Activated CD8-positive, alpha-beta memory T cell treated with anti-CD3 and anti-CD28 coated beads for 1 hour (primary cell): ENCODE measurements at places on chromosomes 11 and 22.

GRCh38 chr11:16363706-16364105 is 7.4 kb upstream of the SOX6 start:
- no peak for DNase-seq

DNA sequence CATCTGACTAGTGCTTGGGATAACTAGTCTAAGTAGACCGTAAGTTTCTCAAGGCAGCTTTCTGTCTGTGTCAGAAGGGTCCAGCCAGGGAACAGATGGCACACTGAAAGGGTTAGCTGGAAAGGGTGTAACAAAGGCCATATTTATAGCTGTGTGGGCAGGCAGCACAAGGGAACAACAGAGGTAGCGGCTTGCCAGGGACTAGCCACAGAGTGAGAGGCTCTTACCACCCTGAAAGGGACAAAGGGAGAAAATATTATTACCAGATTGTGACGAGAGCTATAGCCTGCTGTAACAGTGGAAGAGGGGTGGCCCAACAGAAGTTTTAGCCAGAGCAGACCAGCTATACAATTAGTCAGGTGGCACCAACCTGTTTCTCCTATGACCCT is 129.4 kb downstream of the CCDC34 start:
- DNase-seq: no peak

- no peak for DNase-seq
Observed at GRCh38 chr11:3710485-3711259, 39.5 kb upstream of the CHRNA10 start.

DNA sequence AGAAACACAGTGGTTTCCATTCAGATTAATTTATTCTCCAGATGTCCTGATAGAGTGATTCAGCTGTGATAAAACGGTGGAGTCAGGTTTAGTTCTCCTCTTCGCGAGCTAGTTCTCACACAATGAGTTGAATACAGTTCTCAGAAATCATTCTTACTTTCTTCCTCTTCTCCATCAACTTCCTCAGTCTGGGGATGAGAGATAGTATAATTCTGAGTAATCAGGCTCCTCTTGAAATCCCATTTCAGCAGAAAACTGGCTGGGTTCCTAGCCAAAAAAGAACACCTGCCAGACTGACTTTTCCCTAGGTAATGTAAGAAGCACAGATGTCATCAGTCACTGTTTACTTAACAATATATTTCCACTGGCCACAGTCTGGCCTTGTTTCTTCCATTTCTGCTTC is 76.7 kb downstream of the SVIP start:
- no peak for DNase-seq

- no peak for DNase-seq
Observed at GRCh38 chr11:27507557-27508322, 1.2 kb upstream of the LIN7C start.

- no peak for DNase-seq
Observed at GRCh38 chr11:85751724-85752123, 59.2 kb downstream of the SYTL2 start.

GRCh38 chr11:131600628-131601027 is 230.2 kb downstream of the NTM start:
- no peak for DNase-seq

DNA sequence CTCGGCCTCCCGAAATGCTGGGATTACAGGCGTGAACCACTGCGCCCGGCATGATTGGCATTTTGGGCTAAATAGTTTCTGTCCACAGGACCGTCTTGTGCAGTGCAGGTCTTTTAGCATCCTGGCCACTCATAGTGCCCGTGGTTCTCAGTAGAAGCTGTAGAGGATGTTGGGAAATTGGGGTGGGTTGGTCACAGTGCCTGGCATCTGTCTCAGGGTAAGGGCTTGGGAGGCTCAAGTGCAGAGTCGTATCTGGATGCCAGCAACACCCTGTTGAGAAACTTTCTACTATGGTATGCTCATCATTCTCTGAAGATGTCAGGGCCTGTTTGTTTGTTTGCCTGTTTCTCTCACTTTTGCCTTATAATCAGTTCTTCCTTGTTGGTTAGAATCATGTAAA is 21.9 kb downstream of the UBE2L3 start:
- no peak for DNase-seq

DNA sequence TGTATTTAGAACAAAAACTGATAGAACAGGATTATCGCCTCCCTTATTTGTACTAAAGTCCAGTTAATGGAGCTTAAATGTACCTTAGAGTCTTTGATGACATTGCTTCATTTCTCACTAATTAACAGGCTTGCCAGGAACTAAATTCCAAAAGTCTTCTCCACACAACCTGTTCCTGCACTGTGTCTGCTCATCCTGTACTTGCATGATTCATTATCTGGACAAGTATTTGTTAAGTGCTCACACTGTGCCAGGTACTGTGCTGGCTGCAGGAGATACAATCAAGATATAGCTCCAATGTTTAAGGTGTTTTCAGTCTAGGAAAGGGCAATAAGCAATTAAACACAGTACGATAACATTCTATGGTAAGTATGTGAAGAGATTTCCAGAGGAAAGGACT is 485.9 kb upstream of the TENM4 start:
- no peak for DNase-seq

GRCh38 chr22:25000686-25001085 is 48.2 kb downstream of the KIAA1671 start:
- no peak for DNase-seq

DNA sequence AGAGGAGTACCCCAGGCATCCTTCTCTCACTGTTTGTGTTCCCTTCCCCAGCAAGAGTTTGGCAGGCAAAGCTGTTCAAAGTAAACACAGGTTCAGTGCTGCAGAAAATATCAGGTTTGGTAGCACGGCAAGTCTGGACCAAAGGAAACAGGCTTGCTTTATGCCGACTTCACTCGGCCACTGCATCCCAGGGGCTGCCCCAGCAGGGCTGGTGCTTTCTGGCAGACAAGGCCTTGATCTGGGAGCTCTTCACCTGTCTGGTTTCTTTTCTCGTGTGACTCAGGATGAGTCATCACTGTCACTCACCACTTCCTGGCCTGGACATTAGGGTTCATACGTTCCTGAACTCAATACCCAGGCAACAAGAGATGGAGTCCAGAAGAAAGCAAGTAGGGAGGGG is 52.6 kb upstream of the NAV2 start:
- DNase-seq: no peak

DNA sequence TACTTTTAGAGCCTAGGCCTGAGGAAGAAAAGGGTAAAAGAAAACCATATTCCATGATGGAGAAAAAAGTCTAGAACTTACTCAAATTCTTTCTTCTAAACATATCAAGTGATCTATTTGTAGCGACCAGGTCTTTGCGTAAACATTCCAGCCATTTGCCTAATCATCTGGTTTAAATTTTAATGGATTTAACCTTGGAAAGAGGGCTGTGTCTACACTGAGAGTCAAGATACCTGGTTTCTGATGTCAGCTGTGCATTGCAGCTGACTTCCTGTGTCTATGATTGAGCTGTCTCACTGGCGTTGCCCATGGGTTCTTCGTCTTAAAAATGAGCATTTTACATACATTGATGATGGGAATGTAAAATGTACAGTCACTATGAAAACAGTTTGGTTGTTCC is 10.0 kb upstream of the TMEM123 start:
- no peak for DNase-seq

DNA sequence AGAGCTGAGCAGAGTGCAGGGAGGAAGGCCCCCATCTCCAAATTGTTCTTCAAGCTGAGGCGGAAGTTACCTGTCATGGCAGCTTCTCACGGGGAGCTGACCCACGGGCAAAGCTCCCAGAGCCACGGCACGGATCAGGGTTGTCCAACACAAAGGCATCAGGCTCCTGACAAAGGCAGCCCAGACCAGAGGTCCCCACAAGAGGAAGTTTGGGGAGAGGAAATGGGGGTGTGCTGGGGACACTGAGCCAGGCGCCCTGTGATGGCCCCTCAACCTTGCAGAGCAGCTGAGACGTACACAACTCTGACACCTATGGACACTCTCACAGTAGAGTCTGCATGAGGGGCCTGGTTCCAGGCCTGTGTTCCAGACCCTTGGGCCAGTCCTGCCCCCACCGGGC is 95.6 kb downstream of the CTTN start:
- no peak for DNase-seq

DNA sequence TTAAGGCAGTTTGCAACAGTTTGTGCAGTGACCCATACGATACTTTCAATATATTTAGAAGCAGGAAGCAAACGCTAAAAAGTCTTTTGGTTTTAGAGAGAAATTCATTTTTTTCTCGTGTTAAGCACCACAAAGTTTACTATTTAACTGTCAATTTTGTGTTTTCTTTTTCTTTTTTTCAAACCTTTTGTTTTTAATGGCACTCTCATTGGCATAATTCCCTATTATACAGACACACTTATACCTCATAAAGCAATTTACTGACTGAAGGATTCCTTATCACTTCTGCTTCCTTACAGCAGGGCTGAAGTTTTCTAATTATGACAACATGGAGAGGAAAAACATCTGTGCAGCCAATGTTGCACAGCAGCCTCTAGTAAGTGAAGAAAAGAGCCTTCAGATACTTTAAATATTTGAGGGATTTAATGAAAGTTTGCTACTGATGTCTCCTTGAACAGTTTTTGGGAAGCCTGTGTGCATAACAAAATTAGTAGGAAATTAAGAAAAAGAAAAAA is 2191.2 kb downstream of the LRRC4C start:
- no peak for DNase-seq

DNA sequence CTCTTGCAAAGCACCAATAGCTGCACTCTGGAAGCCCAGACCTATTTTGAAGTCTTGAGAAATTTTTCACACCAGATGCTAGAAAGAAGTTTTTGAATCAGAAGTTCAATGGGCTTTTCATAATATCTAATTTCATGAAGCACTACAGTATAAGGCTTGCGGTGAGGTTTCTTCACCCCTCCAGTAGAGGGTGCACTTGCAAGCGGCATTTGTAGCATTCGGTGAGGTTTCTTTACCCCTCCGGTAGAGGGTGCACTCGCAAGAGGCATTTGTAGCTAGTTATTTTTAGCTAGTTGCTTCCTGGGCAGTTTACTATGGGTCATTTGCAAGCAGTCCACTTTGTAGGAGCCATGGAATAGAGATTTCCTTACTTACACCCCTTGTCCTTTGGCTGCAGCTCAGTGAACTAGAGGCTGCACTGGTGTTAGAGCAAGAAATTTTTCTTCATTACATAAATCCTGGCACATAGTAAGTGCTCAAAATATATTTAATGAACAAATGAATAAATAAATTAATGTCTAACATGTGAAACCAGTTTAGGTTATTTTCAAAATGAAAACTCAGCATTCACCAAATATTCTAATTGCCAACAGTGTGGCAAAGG is 7.8 kb upstream of the NOX4 start:
- DNase-seq: no peak

GRCh38 chr22:39524089-39524752 is 3.9 kb downstream of the ATF4 start:
- no peak for DNase-seq

- no peak for DNase-seq
Observed at GRCh38 chr11:9015677-9016076, 11.9 kb upstream of the NRIP3 start.

- DNase-seq: no peak
Observed at GRCh38 chr11:132959693-132960092, 572.6 kb downstream of the OPCML start.

- no peak for DNase-seq
Observed at GRCh38 chr22:29251981-29252911, 15.5 kb downstream of the RHBDD3 start.

- DNase-seq: no peak
Observed at GRCh38 chr11:46480909-46481308, 89.3 kb upstream of the CHRM4 start.

DNA sequence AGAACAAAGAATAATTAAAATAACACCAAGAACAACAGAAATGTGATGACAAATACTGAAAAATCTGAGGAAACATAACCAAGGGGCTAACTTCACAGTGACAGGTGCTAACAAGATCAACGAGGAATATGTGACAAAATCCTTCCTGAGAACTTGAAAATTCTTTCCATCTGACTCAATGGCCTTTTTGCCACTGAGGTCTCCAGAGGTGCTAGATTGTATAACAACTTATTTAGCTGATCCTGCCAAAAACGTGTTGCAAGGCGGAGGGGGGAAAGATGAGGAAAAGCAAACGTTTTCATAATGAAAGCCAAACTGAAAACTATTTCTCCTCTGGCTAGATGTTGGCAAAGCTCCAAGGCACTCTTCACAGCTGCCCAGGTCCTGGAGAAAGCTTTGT is 364.5 kb downstream of the NTM start:
- no peak for DNase-seq

GRCh38 chr11:12185106-12185690 is 74.8 kb downstream of the MICAL2 start:
- no peak for DNase-seq

DNA sequence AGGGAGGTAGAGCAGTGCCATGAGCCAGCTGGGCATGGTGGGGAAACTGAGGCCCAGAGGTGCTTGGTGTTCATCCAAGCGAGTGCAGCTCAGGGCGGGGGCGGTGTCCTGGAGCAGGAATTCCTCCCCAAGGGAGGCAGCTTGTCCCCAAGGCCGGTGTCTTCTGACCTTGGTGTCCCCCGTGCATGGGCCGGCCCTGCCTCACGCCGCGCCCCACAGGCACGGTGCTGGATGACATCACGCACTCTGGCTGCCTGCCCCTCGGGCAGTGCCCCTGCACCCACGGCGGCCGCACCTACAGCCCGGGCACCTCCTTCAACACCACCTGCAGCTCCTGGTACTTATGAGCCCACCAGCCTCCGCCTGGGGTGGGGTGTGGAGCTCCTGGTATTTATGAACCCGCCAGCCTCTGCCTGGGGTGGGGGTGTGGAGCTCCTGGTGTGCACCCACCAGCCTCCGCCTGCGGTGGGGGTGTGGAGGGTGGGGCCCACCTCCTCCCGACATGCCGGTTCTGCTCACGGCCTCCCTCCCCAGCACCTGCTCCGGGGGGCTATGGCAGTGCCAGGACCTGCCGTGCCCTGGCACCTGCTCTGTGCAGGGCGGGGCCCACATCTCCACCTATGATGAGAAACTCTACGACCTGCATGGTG is 6.7 kb downstream of the MUC5B start:
- DNase-seq: no peak

- DNase-seq: no peak
Observed at GRCh38 chr11:130191896-130192295, 32.3 kb downstream of the ST14 start.

DNA sequence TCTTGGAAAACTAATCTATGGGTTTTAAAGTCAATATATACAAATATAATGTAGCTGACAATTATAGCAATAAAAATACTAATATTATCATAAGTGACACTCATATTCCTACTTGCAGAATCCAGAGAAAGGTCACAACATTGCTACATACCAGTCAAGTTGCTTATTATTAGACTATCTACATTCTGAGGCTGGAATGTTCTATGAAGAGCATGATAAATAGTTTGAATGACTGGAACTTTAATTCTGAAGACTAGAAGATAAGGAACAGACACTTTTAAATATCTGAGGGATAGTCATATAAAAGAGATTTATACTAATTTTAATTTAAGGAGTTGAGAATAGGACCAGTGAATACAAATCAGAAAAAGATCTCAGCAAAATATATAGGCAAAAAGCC is 146.0 kb downstream of the GUCY1A2 start:
- DNase-seq: no peak
